ENCODE measurements at places on chromosomes 7 and 10. TPM values are rescaled to one million over a fixed set of nuclear protein-coding genes. Genes with fewer than 3 reads are reported as not detected.

The RHOBTB1 gene
- total RNA-seq, result 42.7 TPM

The PLCE1 gene
- total RNA-seq, result 0.19 TPM

The CCNY gene
- 73.6 TPM for total RNA-seq

The CLEC2L gene
- not detected for total RNA-seq

The PPIF gene
- 31.6 TPM for total RNA-seq

The TAS2R3 gene
- total RNA-seq, result not detected

DNA sequence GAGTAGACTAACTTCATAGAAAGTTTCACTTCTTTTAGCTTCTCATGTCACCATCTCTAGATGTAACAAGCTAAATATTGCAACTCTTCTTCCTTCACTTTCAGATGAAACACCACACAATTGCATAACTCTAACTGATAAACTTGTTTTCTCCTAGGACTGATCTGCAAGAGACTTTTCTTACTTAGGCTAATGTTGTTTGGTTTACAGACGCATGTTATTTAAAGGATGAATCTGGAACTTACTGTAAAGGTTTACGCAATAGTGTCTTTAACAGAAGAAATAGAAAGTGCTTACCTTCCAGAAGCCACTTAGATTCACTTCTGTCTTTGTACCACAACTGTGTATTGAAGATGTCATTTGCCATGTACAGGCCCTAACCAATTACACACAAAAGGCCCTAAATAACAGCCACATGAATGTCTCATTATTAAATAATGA is 22.1 kb upstream of the ZC3HAV1 start:
- DNase-seq, result no peak

- no peak for DNase-seq
Observed at GRCh38 chr7:12139416-12139815, 71.7 kb upstream of the TMEM106B start.

GRCh38 chr7:24498439-24498838 is 74.8 kb upstream of the PALS2 start:
- DNase-seq, result no peak

GRCh38 chr10:68084469-68084868 is 9.4 kb upstream of the HERC4 start:
- DNase-seq, result no peak

GRCh38 chr7:99645590-99645989 is 28.8 kb downstream of the ZSCAN25 start:
- DNase-seq, result no peak

GRCh38 chr7:137354396-137354795 is 10.9 kb upstream of the PTN start:
- DNase-seq, result no peak

All from glomerular endothelial cell (primary cell).